Aortic smooth muscle cell (primary cell): ENCODE measurements at places on chromosomes 2 and 18. TPM values are rescaled to one million over a fixed set of nuclear protein-coding genes. Genes with fewer than 3 reads are reported as not detected.

UGT1A3 gene
- total RNA-seq = not detected in 2 replicates

BMPR2 gene
- total RNA-seq = 13.3 and 23.8 TPM in 2 replicates

PROKR1 gene
- under 0.01 TPM in 1 of 2 replicates, not detected in the other for total RNA-seq

TGFA gene
- 0.06 TPM in 1 of 2 replicates, not detected in the other for total RNA-seq

LOXHD1 gene
- total RNA-seq = not detected in 2 replicates

OTOS gene
- total RNA-seq = not detected in 2 replicates

DSG1 gene
- total RNA-seq = not detected in 2 replicates

COL4A3 gene
- total RNA-seq = 16.2 and 23.5 TPM in 2 replicates

IL36A gene
- not detected in 2 replicates for total RNA-seq

HOXD11 gene
- total RNA-seq = not detected in 2 replicates

CHRNG gene
- total RNA-seq = not detected in 2 replicates

MYOM1 gene
- total RNA-seq = 1.9 and 2.4 TPM in 2 replicates

NEU2 gene
- total RNA-seq = not detected in 2 replicates
